Hematopoietic multipotent progenitor cell treated with erythropoietin and hydrocortisone succinate and interleukin-3 and kit ligand, for 17 days (in vitro differentiated cells): ENCODE measurements at places on chromosomes 11 and 22.

- no peak for DNase-seq
These were observed 60.9 kb downstream of the SYT13 start for GRCh38 chr11:45225277-45225676.

DNA sequence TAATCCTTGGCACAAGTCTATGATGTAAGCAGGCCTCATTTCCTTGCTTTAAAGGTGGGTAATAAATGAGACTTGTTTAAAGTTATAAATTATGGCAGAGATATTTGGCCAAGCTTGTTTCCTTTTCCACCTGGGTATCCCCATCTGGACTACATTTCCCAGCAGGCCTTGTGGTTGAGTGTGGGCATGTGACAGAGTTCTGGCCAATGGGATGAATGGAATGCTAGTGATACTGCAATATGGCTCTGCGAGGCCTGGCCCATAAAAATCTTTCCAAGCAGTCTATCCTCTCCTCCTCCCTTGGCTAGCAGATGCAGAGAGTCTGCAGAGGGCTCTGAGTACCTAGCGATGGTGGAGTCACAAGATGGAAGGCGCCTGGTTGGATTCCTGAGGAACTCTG, 102.5 kb downstream of the TIMP3 start:
- peak; percentile 47 for DNase-seq

GRCh38 chr11:61793083-61793828, 545 bp downstream of the FEN1 start:
- DNase-seq = no peak

GRCh38 chr11:117468888-117469287, 141.2 kb downstream of the CEP164 start:
- DNase-seq = no peak

DNA sequence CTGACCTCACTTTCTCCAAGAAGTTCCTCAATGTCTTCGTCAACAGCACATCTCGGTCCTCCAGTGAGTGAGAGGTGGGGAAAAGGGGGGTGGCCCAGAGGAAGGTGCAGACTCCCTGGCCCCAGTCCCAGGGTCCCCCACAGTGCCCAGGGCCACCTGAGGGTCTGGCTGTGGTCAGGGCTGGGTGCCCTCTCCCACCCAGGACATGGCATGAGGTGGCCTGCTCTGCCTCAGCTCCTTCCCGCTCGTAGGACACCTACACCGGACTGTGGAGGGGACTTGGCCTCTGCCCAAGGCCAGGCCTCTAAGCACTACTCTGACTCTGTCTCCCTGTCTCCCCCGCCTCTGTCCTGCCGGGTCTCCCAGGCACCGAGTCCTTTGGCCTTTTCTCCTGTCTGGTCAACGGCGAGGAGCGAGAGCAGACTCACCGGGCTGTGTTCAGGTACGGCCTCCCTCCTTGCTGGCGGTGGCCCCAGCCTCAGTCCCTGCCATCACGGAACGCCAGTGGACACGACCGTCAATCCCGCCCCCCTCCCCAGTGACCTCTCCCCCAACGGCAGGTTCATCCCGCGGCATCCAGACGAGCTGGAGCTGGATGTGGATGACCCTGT, 4.5 kb downstream of the MAPK8IP2 start:
- no peak for DNase-seq

DNA sequence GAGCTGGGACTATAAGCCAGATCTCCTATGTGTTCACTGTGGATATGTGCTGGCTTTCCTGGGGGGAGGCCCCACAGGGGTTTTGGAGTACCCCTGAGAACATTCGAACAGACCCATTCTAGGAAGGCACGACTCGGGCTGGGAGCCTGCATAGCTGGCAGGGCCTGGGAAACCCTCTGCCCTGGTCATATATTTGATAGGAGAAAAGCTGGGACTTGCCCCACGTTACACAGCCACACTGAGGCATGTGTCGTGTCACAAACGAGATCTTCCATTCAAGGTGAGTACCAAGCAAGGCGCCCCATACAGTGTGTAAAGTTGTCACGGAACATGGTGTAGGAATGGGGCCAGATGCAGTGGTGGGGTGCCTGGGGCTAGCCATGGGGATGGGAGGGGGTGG, 11.2 kb downstream of the MYO7A start:
- no peak for DNase-seq

- no peak for DNase-seq
These were observed 20.0 kb downstream of the POLR3H start for GRCh38 chr22:41524251-41524661.

DNA sequence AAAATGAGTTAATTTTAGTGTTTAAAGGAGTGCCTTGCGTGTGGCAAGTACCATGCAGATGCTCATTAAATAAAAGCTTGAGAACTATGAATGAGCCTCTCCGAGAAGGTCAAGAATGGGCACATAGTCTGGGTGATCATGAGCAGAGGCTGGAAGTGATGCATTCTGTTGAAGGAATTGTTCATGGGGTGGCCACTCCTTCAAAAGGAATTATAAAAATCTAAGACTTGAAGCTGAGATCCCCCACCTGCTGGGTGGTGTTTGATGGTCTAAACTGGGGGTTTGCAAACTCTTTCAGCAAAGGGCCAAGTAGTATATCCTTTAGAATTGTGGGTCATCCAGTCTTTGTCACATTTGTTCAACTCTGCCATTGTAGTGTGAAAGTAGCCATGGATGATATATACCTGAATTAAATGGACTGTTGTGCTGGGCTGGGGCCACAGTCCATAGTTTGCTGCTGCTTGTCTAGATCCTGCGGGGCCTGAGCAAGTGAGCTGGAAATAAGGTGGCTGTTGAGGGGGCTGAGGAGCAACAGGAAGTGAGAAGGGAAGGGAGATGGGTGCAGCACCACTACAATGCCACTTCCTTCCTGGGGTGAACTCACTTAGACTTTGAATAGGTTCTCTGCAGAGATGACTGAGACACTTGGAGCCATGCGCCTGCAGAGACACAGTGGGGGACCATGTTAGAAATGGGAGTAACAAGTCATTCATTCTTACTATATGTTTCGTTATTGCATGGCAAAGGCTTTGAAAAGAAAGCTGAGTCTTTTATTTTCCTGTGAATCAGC, 179.0 kb downstream of the SNX19 start:
- DNase-seq = no peak

- DNase-seq = no peak
These were observed 8.5 kb downstream of the DRD4 start for GRCh38 chr11:645536-645935.

- DNase-seq = no peak
These were observed 45.8 kb downstream of the PLAAT5 start for GRCh38 chr11:63445118-63445517.

GRCh38 chr11:8186429-8186828, 17.6 kb upstream of the RIC3 start:
- no peak for DNase-seq

GRCh38 chr11:102911758-102912481, 37.1 kb upstream of the MMP12 start:
- DNase-seq = no peak

DNA sequence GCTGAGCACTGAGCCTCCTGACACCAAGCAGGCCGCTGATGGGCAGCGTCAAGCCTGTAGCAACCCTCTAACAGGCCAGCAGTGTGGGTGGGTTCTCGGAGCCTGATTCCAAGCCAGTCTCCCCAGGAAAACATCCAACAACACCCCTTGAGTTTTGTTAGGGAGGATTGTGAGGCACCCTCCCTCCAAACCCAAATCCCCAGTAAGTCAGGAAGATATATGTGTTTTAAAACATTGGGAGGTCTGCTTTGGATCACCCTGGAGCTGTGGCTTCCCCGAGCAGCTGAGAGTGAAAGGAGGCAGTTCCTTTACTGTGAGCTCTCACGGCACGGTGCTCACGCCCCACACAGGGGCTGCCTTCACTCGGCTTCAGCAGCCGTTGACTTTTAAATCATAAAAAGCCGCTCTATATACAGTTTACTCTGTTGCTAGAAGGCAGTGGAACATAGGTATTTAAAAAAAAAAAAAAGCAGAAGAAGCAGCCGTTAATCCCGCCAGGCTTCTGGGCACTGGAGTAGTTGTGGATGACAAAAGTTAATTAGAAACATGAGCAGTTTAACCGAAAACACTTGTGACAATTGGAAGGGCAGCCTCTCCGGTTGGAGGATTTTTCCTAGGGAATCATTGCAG, 218.6 kb downstream of the NAV2 start:
- DNase-seq = no peak

DNA sequence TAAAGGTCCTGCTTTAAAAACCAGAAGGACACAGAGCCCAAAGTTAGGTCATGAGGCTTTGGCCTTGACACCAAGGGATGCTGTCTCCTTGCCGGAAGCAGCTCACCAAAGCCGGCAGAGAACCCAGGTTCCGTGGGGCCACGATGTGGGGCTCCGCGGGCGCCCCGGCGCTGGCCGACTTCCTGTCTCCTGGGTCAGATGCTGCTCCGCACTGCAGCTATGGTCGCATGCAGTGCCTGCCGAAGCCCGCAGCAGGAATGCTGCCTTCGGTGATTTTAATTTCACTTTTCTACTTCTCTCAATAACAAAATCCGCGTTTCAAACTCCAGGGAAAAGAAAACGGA, 454 bp upstream of the OTUB1 start:
- DNase-seq = no peak

DNA sequence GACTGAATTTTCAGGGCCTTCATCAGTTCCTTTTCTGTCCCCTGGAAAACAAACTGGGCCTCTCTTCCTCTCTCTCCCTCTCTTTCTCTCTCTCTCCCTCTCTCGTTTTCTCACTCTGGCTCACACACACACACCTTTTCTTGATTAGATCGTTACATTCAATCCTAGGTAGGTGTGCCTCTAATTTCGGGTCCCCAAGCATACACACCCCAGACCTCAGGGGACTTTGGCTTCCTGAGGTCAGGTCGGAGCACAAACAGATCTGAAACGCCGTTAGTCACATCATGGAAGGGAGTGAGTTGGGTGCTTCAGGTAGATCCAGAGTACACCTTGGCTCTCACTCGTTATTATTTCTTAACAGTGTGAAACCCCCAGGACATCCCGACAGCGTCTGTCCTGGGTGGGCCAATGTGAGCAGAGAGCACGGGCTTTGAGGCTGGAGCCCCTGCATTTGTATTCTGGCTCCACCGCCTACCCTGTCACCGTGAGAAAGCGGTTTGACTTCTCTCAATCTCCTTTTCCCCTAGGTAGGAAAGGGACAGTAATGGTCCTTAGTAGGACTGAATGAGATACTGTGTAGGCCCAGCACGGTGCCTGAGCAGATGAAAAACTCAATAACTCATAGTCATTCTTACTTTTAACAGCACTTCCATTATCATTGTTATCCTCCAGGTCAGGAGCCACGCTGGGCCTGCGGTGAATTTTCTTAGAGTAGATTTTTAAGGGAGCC, 37.3 kb upstream of the POU2AF1 start:
- DNase-seq = no peak

- DNase-seq = no peak
These were observed 79.6 kb downstream of the GRK3 start for GRCh38 chr22:25644122-25644521.

GRCh38 chr11:82046778-82047177, 686.9 kb downstream of the FAM181B start:
- DNase-seq = no peak

DNA sequence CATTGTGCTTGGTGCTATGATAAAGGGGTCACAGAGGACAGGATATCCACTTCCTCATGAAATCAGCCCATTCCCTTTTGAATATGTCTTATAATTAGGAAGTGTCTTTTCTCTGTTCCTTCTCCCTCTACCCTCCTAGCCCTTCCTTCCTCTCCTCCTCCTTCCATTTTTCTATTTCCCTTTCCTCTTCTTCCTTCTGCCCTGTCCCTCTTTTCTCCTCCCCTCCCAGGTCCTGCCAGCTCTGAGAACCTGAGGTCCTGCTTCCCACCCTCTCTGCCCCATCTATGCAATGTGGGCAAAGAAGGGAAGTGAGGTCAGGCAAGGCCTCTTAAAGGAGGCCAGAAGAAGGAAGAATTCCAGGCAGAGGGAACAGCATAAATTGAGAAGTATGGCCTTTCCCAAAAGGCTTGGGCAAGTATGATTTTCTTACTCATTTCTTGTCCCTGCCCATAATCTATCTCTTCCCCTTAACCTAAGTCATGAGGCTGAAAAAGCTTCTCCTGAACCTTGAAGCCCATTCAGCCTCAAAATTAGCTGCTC, 7.7 kb upstream of the UBASH3B start:
- no peak for DNase-seq

GRCh38 chr11:82577246-82577645, 156.4 kb downstream of the FAM181B start:
- no peak for DNase-seq

DNA sequence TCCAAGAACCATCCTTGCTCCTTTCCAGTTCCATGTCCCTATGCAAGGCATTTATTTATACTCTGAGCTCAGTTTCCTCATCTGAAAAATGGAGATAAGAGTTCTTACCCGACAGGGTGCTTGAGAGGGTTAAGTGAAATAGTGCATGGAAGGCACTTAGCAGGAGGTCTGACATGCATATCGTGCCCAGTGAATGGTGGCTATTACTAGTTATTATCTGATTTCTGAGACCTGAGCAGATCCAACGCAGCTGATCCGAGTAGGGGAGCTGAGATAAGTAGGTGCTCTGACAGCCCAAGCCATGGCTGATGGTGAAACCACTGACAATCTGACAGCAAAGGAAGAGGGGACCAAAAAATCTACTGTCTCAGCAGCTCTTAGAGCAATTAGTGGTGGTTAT, 24.9 kb downstream of the NAV2 start:
- DNase-seq = no peak

DNA sequence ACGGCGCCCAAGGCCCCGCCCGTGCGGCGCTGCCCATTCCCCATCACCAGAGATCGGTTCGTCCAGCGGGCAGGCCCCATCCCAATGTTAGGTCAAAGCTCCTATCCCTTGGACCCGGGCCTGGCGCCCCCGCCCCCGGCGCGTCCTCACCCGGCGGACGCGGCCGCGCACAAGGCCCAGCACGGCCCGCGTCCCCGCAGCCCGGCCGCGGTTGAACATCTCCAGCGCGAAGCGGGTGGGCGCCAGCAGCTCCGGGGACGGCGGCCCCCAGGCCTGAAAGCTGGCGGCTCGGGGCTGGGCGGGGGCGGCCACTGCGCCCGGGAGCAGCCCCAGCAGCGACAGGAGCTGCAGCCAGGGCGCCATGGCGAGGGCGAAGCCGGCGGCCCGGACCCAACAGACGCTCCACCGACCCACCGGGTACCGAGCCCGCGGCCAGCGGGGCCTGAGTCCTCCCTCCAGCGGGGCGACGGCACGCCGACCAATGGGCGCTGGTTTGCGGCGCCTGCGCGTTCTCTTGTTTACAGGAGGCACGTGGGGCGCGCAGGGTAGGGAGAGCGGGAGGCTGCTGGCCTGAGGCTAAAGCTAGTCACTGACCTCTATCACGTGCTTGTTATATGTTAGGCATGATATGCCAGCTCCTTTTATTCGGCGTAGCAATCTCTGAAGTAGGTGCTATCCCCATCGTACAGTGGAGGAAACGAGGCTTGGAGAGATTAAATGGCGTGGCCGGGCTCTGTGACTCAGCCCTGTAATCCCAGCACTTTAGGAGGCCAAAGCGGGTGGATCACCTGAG, at the start of gene CTSF:
Gene CTSF (minus strand): TSS at position 483 of the 793 bp plus-strand sequence. CDS start 120 bp downstream, at position 363.
- DNase-seq = peak; percentile 73

GRCh38 chr11:128961645-128962044, 19.0 kb upstream of the TP53AIP1 start:
- DNase-seq = no peak

DNA sequence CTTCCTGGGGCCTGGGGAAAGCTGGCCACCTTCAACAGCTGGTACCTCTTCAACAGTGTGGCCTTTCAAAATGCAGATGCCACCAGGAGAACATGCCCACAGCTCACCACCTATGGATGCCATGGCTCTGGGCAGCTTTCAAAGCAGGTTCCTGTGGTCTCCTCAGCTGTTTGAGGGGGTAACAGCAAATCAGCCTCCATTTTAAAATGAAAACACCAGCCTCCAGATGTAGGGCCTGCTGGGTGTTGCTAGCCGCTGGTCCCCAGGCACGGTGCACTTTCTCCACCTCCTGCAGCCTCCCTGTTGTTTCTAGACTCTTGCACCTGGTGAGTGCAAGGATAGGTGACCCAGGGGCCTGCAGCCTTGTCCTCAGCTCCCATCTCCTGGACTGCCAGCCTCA, 10.0 kb downstream of the CDPF1 start:
- no peak for DNase-seq
